ENCODE measurements at places on chromosomes 16 and 17.
A peak's percentile ranks its signal among the peaks of the same experiment; 100 is the strongest.

DNA sequence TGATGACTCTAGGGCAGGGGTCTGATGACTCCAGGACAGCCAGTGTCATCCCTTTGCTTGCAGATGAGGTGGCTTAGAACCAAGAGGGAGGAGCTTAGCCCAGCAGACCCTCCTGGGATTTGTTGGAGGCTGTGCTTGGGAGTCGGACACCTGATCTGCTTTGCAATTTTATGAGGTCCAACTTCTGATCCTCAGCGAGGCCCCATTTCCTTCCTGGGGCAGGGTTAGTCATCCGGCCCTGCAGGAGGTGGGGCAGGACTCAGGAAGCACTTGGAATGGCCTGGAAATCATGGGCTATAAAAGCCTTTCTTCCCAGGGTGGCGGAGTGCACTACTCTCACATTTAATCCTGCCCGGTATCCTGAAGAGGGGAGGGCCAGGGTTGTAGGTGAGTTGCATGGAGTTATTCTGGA lies 168.5 kb downstream of the MSI2 start:
- DNase-seq: peak; percentile 88

DNA sequence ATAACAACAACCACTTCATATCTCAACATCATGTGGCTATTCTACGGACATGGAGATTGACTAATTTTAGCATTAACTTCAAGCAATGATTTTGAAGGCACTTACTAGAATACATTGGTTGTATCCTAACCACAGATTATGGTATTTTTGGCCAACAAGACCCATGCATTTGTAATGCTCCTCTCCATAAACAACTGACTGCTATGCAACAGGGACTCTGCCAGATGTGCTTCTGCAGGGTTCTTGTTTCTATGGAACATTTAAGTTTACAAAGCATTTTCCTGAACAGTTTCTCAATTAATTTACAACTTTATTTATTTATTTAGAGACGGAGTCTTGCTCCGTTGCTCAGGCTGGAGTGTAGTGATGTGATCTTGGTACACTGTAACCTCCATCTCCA lies 178.0 kb downstream of the PARN start:
- no peak for DNase-seq

DNA sequence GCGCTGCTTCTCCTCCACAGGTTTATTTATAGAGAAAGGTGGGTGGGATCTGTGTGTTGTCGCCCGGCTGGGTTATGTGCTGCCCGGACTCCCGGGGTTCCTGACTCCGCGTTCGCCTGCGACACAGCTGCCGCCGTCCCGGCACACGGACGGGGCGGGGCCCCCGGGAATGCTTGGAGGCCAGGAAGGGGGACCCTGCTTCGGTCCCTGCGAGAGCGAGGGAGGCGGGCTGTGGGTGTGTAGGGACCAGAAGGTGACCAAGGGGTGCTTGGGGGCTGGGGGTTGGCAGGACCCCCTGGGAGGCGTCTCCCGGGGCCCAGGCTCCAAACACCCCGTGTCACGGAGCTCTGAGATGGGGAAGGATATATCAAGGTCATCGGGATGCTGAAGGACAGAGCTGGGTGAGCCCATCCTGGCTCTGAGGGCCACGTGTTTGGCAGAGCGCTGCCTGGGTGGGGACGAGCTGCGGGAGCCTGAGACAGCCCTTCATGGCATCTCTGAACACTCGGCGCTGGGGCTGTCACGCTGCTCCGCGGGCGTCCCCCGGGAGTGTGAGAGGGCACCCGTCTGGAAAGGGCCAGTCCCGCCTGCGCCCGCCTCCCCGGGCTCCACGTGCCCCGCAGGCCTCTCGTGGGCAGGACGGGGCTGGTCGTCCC lies 4.2 kb downstream of the CACNA1H start:
- DNase-seq: no peak

GRCh38 chr17:58083491-58084316 lies 485 bp downstream of the DYNLL2 start:
- DNase-seq: peak; percentile 45

- no peak for DNase-seq
Observed at GRCh38 chr16:4523686-4524085, 14.9 kb downstream of the CDIP1 start.

- peak; percentile 17 for DNase-seq
Observed at GRCh38 chr17:71765437-71765836, 355.4 kb upstream of the SOX9 start.

DNA sequence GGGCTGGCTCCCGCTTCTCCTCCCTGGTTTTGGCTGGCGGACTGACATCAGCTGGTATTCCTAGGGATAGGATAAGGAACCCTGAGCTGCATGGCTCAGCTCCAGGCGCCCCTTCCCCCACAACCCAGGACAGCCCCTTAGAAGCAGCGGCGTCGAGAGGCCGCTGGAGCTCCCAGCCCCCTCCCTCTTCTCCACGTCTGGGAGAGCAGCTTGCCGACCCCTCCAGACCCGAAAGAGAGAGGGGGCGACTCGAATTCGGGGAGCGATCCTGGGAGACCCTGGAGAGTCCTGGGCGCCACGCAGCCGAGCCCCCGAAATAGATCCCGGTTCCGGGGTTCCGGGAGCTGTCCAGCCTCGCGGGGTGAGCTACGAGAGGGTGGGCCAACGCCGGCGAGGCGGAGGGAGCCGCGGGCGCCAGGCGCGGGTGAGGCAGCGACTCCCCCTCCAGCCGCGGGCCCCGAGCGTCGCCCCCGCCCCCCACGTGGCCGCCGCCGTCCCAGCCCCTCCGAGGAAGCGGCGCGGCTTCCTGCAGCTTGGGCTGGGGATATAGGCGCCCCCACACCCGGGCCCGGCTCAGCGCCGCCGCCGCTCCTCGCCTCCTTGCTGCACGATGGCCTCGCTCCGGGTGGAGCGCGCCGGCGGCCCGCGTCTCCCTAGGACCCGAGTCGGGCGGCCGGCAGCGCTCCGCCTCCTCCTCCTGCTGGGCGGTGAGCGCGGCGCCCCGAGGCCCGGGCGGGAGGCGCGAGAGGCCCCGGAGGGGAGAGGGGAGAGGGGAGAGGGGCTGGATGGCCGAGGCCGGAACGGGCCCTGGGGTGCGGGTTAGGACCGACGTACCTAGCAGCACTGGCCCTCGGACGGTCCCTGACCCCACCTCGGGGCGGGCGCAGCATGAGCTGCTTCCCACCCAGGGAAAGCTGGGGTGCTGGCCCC lies at the start of gene RAMP2:
Gene RAMP2, plus strand, starts transcription at position 576 of the 930 bp plus-strand sequence. Its CDS starts 35 bp downstream, at position 611.
- DNase-seq: no peak

DNA sequence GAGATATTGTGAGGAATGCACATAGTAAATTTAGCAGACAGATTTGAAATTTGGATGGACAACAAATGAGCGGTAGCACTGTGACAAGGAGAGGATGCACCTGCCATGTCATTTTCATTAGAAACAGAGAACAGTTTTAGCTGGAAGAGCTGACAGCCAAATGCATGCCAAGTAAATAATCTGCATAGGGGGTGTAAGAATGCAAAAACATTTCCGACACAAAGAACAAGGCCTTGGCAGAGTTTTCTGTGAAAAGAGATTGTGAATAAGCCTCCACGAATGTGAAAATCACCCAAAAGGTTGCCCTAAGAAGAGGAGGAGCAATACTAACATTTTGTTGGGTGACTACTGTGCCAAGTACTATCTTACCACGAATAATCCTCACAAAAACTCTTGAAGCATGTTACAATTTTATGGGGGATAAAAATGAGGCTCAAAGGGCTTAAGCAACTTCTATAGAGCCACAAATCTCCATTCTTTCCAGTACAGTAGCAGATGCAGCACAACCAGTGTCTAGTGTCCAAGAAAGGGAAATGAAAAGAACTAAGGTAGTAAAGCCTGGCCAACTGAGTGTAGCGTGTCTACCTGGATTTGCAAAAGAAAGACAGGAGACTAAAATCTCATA lies 28.3 kb downstream of the TMEM100 start:
- DNase-seq: no peak

GRCh38 chr17:74512624-74513091 lies 18.6 kb downstream of the CD300LB start:
- DNase-seq: no peak

DNA sequence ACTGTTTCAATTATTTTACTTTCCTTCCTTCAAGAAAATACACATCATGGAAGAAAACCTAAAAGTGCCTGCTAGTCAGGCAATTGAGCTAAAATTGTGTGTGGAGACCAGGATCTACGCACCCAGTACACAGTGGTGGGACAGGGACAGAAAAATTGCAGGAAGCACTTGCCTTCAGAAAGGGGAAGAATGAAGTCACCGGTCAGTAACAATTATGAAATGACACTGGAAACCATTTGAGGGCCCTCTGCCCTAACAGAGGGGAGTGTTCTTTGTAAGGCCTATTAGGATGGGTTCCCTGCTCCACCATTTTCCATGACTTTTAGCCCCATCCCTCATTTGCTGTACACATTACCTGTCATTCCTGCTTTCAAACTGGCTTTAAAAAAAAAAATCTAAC lies 4.5 kb upstream of the PHAF1 start:
- no peak for DNase-seq

- DNase-seq: no peak
Observed at GRCh38 chr16:8901320-8901861, 19.2 kb downstream of the LITAFD start.

DNA sequence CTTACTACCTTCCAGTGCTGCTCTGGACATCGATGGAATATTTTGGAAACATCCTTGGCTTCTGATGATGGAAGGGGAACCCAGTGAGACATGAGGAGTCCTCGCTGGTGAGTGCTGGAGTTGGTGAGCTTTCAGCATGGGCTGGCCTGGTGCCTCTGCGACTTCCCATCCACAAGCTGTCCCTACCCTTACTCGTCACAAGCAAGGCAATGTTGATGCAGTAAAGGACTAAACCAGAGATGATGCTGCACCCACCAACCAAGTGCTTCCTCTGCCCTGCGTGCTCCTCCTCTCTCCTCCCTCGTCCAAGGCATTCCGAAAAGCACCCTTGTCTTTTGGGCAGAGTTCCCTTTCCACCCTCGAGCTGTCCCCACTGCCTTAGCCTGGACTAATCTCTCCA lies 154.7 kb downstream of the GRIN2A start:
- no peak for DNase-seq

DNA sequence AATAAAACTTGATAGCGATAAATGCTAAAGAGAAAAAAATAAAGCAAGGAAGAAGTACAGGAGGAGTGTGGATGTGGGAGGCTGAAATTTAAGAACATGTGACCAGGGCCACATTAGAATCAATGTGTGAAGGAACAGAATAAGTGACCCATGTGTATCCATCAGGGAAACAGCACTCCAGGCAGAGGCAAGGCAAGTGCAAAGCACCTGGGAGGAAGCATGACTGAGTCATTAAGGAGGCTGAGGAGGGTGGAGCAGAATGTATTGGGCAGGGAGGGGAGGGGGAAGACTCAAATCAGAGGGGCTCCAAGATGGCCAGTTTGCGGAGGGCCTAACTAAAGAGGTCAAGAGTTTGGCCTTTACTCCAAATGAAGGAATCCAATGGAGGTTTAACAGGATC lies 8.0 kb downstream of the CDR2 start:
- DNase-seq: no peak

DNA sequence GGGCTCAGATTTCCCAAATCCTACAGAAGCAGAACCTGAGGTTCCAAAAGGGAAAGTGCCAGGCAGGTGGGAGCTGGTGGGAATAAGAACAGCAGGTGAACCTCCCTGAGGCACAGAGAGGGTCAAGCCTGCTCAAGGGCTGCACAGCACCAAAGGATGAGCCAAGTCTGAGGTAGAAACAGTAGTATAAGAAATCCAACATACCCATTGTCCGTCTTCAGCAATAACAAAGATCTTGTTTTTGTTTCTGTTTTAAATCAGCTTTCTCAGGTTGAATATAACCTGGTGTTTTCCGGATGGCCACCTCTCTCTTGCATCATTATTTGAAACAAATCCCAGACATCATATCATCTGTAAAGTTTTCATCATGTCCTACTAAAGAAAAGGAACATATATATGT lies 10.6 kb upstream of the CES3 start:
- no peak for DNase-seq

DNA sequence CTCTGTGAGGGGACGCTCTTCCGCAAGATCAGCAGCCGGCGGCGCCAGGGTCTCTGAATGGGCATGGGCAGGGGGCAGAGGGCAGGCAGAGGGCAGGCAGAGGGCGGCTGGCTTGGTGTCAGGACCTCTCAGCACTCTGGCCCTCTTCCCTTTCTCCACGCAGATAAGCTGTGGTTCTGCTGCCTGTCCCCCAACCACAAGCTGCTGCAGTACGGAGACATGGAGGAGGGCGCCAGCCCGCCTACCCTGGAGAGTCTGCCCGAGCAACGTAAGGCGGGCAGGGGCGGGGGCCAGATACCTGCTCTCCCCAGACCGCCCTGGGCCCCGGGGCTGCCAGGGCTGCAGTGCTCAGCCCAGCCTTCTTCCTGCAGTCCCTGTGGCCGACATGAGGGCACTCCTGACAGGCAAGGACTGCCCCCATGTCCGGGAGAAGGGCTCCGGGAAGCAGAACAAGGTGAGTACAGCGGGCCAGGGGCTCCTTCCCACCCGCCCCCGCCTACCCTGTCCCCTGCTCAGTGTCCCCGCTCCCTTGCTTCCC lies 4.1 kb downstream of the ELMO3 start:
- DNase-seq: no peak

DNA sequence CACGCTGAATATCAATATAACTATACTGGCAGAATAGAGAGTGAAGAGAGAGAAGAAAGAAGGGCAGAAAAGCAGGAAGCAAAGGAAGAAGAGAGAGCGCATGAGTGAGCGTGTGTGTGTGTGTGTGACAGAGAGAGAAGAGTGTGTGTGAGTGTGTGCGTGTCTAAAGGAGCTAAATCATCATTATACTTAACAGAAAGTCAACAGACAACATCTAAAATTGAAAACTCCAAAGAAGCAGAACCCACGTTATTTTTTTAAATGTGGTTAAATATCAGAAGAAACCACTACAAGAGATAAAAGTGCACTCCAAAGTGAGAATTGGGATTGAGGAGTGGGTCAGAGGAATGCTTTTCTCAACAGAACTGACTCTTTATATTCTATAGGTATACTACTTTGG lies 77.2 kb downstream of the BRIP1 start:
- DNase-seq: no peak

- DNase-seq: no peak
Observed at GRCh38 chr16:66902648-66903543, 15.8 kb downstream of the CDH16 start.

DNA sequence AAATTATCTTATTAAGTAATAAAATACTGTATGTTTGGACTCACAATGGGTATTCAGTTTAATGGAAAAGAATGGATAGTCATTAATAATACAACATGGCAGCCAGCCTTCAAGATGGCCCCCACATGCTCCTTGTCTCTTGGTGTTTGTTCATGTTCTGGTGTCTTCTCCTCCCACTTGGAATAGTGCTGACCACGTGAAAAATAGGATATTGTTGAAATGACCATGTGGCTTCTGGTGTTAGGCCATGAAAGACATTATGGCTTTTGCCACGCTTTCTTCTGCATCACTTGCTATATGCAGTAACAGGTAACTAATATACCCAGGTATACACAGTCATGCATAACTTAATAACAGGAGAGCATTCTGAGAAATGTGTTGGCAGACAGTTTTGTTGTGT lies 341.0 kb downstream of the KCNJ2 start:
- no peak for DNase-seq

GRCh38 chr17:33667052-33667509 lies 374.0 kb upstream of the ASIC2 start:
- DNase-seq: no peak

All from HTR-8/SVneo (cell line).